ENCODE measurements at places on chromosomes 1 and 21.

- DNase-seq: no peak
Measured at GRCh38 chr1:93463960-93464359, 16.0 kb downstream of the FNBP1L start.

- DNase-seq: no peak
Measured at GRCh38 chr1:176110203-176110602, 96.9 kb downstream of the COP1 start.

DNA sequence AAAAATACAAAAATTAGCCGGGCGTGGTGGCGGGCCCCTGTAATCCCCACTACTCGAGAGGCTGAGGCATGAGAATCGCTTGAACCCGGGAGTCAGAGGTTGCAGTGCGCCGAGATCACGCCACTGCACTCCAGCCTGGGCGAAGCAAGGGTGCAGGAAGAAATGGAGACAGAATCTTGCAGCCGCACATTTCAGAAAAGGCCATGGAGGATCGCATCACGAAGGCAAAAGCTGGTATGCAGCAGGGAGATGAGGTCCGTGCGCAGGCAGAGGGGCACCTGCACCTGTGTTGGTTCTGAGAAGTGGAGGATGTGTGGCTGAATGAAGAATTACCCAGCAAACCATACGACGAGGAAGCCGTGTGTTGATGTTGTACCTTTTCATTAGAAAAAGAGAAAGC lies 53.0 kb upstream of the ABCG1 start:
- DNase-seq: no peak

GRCh38 chr1:150650193-150650592 lies 20.8 kb upstream of the ENSA start:
- DNase-seq: no peak

DNA sequence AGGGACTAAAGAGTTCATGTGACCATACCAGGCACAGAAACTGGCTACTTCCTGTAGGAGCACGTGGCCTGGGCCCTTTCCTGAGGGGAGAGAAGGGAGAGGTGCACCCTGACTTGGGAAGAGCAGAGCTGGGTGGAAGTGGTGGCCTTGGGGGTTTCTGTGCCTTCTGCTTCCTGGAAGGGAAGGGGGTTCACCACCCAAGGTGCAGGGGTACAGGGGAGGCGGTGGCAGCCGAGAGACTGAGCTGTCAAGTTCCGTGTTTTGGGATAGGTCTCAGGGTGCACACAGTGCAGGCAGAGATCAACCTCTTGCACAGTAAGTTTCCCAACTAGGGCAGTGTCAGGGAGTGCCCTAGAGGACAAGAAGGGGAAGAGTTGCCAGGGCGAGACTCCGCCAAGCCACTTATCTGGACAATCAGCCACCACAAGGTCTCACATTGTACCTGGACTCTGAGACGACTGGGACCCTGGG lies 10.1 kb downstream of the HECTD3 start:
- DNase-seq: no peak

DNA sequence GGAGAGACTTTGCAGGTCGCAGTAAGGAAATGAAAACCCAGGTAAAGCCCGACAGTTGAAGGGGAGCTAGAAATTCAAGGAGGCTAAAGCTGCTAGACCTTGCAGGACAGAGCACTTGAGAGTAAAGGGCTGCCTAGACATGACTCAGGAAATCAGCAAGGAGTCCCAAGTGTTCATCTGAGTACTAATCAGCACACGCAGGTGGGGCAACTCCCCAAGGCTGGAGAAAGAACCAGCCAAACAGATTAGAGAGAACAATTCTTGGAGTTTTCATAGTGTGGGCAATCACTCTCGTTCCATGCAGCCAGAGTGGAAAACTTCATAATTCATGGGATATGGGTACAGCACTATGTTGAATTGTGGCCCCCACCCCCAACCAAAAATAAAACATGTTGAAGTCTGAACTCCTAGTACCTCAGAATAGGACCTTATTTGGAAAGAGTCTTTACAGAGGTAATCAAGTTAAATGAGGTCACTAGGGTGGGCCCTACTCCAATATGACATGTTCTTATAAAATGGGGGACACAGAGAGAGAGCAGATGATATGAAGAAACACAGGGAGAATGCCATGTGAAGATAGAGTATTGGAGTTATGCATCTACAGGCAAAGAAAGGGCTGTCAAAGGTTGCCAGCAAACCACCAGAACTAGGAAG lies 28.0 kb downstream of the SYDE2 start:
- DNase-seq: no peak

- DNase-seq: no peak
Measured at GRCh38 chr1:96559707-96560596, 161.6 kb upstream of the PTBP2 start.

GRCh38 chr1:1246577-1247340 lies at the start of gene C1QTNF12:
C1QTNF12 (minus strand) TSS chr1:1246722; CDS start chr1:1246690, 32 bp downstream.
- DNase-seq: no peak

- no peak for DNase-seq
Measured at GRCh38 chr1:231236208-231236591, 4.8 kb upstream of the GNPAT start.

DNA sequence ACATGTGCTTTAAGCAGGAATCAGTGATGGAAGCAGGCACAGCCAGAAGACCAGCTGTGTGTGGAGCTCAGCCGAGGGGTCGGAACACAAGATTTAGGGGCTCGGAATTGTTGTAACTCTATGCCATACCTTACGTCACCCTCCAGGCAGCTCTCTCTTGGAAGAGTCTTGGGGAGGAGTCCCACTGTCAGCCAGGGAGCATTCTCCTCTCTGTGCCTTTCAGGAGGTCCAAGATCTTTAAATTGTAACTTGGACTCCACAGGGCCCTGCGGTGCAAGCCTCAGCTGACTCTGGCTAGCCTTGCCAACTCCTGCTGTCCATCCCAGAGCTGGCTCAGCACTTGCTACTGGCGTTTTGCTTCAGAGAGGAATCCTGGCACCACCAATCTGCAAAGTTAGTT lies 26.4 kb upstream of the ROR1 start:
- no peak for DNase-seq

- DNase-seq: no peak
Measured at GRCh38 chr1:117069220-117069844, 9.2 kb downstream of the TTF2 start.

DNA sequence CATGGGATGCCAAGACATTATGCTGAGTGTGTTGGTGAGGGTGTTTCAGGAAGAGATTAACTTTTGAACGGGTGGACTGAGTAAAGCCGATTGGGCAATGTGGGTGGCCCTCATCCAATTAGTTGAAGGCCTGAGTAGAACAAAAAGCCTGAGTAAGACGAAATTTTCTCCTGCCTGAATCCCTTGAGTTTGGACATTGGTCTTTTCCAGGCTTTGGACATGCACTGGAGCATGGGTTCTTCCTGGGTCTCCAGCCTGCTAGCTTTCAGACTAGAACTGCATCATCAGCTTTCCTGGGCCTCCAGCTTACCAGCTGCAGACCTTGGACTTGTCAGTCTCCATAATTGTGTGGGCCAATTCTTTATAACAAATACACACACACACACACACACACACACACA lies 63.6 kb downstream of the NIBAN1 start:
- no peak for DNase-seq

GRCh38 chr1:25629836-25630235 lies 13.2 kb downstream of the MAN1C1 start:
- DNase-seq: no peak

GRCh38 chr1:26706315-26706714 lies 10.5 kb downstream of the ARID1A start:
- DNase-seq: no peak

- no peak for DNase-seq
Measured at GRCh38 chr21:44275041-44275440, 10.6 kb upstream of the AIRE start.

GRCh38 chr1:206705191-206705590 lies 20.5 kb downstream of the MAPKAPK2 start:
- no peak for DNase-seq

DNA sequence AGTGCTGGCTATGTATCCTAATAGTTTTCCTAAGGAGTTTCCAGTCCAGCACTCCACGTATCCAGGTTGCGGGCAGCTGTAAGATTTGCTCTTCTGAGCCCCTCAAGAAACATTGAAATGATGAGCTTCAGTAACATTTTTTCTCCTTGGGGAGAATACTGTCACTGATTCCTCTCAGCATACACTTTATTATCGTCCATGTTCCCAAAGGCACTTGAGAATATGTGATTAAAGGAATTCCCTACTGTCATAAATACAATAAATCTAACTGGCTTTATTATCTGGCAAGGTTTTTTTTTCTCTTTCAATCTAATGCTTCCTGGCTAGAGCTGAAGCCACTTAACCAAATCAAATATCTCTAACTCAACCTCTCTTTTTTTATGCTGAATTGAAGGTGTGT lies 359.2 kb upstream of the PKN2 start:
- DNase-seq: no peak

DNA sequence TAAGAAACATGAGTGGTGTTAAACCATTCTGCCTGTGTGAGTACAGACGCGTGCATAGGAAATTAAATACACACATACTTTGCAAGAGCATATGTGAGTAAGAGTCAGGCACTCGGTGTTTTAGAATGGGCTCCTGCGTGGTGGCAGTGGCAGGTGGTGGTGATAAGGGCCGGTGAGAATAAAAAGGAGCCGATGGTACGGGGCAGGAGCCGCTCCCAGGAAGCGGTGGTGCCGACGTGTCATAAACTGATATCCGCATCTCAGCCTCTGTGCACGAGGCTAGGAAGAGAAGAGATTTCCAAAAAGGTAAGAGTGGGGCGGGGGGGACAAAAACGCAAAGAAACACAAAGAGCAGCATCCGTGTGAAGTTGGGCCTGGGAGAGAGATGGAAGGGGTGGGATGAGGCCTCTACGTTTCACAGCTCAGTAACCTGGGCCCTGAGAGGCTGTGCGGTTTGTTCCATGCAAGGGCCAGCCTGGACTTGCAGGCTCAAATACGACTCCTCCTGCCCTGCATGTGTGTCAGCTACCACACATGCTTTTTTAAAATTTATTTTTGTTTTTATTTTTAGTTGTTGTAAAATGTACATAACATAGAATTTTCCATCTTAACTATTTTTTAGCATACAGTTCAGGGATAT lies 127.7 kb upstream of the COL6A1 start:
- DNase-seq: no peak

DNA sequence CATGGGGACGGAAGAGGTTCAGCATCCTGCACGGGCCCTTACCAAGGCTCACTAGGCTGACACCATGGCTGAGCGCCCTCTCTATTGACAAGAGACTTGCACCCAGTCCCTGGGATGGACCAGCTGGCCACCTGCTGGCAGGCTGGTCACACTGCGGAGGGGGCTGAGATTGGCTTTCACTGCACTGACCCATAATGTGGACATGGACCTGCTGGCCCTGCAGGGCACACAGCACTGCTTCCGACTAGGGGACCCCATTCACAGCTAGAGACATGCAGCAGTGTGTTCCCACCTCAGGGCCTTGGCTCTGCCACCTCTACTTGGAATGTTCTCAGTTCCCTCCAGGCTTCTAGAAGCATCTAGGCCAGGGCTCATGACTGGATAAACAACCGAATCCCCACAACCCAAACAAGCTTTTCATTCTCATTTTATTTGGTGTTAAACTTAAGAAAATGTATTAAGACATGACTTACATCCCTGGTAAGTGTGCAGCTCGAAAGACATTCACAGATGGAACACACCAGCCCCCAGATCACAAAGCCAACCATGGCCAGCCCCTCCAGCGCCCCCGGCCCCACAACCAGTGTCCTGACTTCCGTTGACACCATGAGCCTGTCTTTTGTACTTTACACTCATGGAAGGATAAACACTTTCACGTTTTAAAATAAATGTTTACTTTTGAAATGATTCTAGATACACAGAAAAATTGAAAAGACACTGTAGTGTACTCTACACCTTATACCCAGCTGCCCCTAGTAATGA lies 9.3 kb upstream of the SRARP start:
- peak; percentile 26 for DNase-seq

- DNase-seq: no peak
Measured at GRCh38 chr1:15674386-15675159, 9.5 kb upstream of the PLEKHM2 start.

DNA sequence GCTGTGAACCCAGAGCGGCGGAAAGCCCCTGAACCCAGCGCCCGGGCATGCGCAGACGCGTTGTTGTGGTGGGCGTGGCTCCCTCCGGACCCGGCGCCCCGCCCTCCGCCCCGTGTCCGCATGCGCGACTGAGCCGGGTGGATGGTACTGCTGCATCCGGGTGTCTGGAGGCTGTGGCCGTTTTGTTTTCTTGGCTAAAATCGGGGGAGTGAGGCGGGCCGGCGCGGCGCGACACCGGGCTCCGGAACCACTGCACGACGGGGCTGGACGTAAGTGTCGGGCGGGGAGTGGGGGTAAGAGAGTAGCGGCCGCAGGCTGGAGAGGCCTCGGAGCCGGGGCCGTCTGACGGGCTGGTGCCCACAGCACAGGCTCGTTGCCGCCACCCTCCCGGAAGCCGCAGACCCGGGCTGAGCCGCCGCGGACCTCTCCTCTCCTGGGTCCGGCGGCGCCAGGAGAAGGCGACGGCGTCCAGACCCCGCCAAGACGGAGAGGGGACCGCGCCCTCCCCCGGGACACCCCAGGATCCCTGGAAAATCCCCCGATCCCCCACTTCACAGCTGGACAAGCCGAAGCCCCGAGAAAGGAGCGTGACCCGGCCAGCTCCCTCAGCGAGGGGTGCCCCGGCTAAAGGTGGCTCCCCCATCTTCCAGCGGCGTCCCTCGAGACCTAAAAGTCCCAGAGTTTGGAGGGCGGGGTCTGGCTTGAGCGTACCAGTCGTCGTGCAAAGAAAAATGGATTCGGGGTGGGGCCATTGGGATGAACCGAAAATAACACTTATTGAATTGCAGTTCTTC lies at the start of gene TMEM50A:
TMEM50A (plus strand) TSS at position 147 of the 794 bp plus-strand sequence. CDS start 2,153 bp downstream, outside the sequence.
- DNase-seq: peak; percentile 82

GRCh38 chr1:6111571-6111970 lies 65.9 kb downstream of the KCNAB2 start:
- no peak for DNase-seq

- DNase-seq: no peak
Measured at GRCh38 chr1:225318706-225319575, 108.9 kb downstream of the LBR start.

DNA sequence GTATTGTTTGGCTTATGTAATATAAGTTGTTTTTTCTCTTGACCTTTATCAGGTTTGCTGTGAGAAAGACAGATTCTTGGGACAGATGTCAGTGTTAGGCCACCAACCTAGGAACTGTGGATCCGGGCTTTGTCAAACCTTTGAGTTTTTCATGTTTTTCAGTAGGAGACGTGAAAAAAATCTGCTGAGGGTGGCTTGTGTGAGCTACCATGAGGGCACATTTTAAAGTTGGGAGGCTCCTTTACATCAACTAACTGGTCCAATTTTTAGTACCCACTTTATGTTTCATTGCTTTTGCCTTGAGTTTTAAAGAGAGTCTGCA lies 801 bp downstream of the RPS6KC1 start:
- no peak for DNase-seq

GRCh38 chr21:34803782-34804370 lies 135.1 kb downstream of the CLIC6 start:
- no peak for DNase-seq

DNA sequence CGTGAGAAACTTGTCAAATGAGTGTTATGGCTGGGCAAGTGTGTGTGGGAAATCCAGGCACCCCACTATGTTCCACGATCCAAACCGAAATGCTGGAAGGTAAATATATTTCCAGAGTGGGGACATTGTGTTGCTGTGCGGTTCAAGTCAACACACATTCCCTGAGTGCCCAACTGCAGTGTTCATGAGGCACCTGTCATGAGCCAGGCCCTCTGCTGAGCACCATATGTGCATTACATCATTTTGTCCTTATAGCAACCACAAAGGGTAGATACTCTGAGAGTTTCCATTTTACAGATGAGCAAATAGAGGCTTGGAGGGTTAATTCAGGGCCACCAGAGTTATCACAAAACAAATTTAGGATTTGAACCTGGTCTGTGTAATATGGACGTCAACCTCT lies 59.9 kb upstream of the SOD1 start:
- no peak for DNase-seq

- no peak for DNase-seq
Measured at GRCh38 chr1:30652152-30652841, 71.1 kb downstream of the MATN1 start.

All from stimulated activated CD8-positive, alpha-beta memory T cell treated with anti-CD3 and anti-CD28 coated beads, Interleukin-4, amount 100 ng/mL, for 24 hours (primary cell).